ENCODE measurements at places on chromosomes 2 and 18.

DNA sequence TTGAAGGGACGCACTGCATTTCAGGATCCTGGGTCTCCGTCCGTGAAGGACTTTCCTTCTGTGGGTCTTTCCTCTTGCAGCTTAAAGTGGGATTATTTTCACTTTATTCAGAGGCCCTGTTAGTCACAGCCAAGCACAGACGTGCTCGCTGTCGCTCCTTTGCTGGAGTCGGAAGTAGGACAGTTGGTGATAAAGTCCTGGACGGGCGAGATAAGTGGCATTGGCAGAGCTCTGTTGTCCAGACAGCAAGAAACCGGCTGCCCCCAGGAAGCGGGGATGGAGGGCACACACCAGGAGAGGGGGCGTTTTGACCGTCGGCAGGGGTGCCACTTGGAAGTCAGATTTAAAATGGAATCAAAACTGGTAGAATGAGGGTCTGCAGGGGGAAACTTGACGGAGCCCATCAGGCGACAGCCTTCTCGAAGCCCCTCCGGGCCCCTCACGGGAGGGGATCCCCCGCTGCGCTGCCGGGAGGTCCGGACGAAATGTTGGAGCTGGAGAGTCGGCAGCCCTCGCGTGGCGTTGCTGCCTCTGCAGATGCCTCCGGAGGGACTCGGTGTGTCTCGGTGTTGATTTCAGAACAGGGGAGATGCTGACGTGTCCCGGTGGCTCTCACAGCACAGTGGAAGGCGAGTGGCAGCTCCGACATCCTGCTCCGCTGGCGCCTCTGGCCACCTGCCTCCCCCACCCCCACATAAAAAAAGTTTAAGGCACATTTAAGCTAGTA is 124.2 kb downstream of the NFATC1 start:
- DNase-seq, result no peak

- peak; percentile 63 for DNase-seq
These were observed 82.9 kb downstream of the TNS1 start for GRCh38 chr2:217919781-217920351.

DNA sequence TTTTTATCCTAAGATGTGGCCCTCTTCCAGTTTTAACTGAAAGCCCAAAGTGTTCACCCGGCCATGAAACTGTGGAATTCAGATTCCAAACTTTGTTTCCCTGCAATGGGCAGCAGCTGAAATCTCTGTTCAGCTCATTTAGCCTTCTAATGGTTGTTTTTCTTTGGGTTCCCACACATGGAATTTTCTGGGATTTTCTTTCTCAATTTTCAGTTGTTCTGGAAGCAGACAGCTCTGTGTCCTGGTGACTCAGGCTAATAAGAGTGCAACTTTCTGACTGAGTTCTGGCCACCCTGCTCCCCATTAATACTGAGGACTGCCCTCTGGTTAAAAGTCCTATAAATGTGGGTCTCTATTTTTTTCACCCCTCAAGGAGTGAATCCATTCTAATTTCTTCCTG is 78.5 kb downstream of the PMS1 start:
- no peak for DNase-seq

- no peak for DNase-seq
These were observed 181.9 kb downstream of the TGIF1 start for GRCh38 chr18:3631887-3632286.

GRCh38 chr2:240922982-240923537 is 16.9 kb downstream of the CROCC2 start:
- no peak for DNase-seq

DNA sequence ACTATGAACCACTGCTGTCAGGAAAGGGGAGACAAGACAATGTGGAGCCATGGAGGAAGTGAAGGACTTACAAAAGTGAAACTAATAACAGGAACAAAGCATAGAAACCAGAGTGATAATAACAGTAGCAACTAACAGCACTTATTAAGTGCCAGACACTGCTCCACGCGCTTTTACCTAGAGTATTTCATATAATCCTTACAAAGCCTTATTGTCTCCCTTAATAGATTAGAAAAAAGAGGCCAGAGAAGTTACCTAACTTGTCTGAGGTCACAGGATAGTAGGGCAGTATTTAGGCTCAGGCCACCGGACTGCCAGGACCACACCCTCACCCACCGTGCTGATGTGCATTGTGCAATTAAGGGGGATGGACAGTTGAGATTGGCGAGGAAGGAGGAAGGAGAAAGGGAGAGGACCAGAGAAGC is 98.6 kb upstream of the NFU1 start:
- DNase-seq, result no peak

- peak; percentile 60 for DNase-seq
These were observed 25.0 kb upstream of the RAPGEF4 start for GRCh38 chr2:172710584-172711047.
